ENCODE measurements at places on chromosomes 4 and X. TPM values are rescaled to one million over a fixed set of nuclear protein-coding genes. Genes with fewer than 3 reads are reported as not detected.

The GSX2 gene
- total RNA-seq = not detected

The SPANXD gene
- total RNA-seq = not detected

The SPANXB1 gene
- not detected for total RNA-seq

The PAGE1 gene
- total RNA-seq = not detected

DNA sequence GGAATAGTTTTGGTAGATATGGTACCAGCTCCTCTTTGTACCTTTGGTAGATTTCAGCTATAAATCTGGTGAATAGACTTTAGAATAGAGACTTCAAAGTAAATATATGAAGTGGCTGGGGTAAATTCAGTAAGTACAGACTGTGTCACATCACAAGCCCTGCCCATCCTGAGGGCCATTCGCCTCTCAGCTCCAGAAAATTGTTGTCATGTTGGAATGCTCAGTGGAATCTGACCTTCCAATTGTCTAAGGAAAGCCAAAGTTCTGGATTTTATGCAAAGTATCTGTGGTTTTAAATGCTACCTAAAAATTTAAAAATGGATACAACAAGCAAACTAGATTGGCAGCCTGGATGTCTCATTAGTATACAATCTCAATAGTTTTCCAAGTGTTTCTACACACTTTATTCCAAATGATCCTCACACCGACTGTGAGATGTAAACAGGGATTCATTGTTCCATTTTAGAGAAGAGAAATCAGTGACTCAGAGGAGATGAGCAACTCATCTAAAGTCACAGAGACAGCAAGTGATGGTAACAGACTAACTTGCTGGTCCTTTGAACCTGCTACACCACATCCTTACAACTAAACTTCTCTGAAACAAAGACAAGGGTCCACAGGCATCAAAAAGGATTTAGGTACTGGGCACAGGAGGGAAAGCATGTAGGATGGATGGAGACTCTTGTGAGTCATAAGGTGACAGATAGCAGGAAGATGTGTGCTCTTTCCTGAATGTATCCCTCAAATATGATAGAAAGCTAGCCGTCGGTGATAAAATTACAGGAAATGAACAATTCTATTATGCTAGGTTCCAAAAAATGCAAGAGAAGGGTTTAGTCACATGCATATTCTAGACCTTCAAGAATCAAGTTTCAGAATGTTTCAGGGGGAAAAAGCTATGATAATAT is 127.3 kb downstream of the ATP10D start:
- DNase-seq = no peak

DNA sequence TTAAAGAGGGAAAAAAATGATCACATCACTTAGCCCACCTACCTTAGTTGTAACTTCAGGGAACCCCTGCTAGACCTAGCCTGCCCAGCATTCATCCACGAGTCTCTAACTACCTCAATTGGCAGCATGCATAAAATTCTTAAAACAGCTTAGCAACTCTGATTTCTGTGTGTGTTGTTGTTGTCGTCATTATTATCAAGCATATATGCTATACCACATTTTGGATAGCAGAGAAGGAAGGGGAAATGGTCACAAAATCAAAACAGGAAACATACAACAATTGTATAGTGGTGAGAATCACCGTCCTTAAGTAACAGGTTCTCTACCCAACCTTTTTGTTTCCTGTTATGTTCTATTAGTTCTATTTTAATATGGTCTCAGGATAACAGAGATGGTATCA is 2.7 kb upstream of the ACOT9 start:
- no peak for DNase-seq

DNA sequence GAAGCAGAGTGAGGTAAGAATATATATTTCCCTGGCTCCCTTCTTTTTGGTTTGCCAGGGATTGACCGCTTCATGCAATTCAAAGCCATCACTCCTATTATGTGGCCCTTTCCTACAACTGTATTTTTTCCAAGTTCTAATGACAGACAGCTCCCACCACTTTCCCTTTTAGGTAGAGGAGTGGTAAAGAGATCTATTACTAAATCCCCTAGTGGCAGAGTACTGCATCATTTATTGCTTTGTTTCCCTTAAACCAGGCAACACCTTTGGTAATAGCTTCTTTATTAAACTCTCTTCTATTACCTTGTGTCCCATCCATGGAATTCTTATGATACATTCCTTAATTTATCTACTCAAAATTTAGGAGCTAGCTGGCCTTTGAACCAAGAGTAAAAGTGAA is 90.7 kb downstream of the CNOT6L start:
- DNase-seq = no peak

GRCh38 chr4:87236861-87237260 is 16.4 kb upstream of the KLHL8 start:
- no peak for DNase-seq

- no peak for DNase-seq
Observed at GRCh38 chr4:147822128-147822527, 90.2 kb downstream of the ARHGAP10 start.

GRCh38 chr4:24472514-24473308 is 111.6 kb downstream of the DHX15 start:
- peak; percentile 70 for DNase-seq

DNA sequence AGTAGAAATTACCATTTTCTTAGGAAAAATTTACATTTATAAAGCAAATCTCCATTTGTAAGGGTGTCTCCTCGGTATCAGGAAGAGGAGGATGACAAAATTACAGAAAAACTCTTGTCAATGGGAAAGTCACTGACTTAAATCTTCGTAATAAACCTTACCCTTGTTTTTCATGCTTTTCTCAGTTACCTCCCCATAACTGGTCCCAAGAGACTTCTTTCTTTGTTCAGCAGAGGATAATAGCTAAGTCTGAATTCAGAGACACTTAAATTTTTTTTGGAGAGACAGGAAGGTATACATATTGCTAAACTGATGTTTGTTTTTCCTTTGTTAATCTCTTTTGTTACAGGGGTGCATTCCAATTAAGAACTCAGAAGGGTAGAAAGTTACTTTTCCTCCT is 125.5 kb upstream of the JADE1 start:
- DNase-seq = no peak

DNA sequence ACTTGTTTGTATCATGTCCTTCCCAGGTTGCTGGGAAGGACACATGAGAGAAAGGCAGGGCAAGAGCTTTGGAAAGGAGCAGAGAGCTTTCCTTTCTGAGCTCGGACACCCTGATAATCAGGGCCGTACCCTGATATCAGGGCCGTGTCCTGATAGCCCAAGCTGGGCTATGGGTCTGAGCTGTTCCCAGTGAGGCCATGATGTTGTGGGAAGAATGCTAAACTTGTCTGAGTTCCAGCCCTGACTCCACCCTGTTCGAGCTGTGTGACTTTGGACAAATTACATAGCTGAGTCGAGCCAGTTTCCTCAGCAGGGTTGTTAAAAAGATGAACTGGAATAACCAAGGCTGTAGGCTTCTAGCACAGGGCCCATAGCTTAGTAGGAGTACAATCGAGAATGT is 3.3 kb upstream of the CXCR3 start:
- no peak for DNase-seq

DNA sequence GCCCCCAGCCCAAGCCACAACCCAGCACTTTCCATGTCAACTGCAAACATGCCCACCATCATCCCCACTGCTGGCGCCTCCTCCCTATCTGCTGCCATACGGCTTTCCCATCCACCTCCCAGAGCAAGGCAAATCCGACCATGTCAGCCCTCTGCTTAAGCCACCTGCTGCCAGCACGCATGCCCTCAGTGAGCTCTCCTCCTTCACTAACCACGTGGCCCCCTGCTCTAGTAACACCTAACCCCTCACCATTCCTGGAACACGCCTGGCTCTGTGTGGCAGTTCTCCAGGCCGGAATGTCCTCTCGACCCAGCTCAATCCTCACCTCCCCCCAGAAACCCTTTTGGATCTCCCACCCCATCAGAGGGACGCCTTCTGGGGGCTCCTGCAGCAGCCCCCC is 17.4 kb downstream of the BCAP31 start:
- no peak for DNase-seq

- no peak for DNase-seq
Observed at GRCh38 chr4:2253160-2254084, 8.5 kb downstream of the MXD4 start.

DNA sequence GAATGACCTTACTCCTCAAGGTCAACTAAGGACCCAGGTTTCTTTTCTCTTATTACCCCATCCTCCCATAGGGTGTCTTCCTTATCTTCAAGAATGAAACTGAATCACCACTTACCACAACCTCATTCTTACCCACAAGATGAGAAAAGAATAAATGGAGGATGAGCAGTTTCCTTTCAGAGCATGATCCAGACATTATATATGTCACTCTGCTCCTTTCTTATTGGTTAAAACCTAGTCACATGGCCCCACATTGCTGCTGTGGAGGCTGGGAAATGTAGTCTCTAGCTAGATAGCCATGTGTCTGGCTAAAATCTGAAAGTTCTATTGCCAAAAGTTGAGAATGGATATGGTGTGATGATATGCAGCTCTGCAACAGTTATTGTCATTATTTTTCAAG is 62.4 kb upstream of the RAI2 start:
- no peak for DNase-seq

DNA sequence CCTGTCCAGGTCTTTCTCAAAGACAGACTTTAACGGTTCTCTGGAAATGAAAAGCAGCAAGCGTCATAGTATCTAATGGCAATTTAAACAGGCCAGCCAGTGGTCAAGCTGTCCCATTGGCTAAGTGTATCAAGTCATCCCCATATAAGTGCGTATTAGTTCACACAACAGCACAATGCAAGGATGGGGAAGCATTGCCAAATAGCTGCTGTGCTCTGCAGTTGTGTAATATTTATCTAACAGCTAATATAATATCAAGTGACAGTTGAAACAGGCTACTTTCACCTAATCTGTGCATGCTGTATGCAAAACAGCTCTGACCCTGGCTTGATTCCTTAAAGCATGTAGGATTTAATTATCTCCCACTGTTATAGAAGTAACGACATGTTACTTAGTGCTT is 134.8 kb upstream of the PPARGC1A start:
- DNase-seq = no peak

- DNase-seq = no peak
Observed at GRCh38 chrX:96861218-96861617, 22.5 kb upstream of the RPA4 start.

DNA sequence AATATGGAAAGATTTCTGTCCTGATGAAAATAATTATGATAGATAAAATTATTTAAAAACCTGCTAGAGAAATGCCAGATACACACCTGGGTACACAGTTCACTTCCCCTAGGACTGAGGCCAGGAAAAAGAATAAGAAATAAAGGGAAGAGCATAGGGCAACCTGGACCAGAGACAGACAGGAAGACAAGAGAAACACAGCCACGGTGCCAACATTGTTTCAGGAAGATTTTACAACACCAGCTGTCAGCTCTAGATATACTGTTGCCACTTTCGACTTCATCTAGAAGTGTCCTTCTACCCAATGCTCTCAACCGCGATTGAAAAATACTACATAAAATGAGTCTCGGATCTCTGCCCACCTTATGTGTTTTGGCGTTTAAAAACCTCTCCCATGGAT is 128.5 kb downstream of the MAML3 start:
- DNase-seq = no peak

DNA sequence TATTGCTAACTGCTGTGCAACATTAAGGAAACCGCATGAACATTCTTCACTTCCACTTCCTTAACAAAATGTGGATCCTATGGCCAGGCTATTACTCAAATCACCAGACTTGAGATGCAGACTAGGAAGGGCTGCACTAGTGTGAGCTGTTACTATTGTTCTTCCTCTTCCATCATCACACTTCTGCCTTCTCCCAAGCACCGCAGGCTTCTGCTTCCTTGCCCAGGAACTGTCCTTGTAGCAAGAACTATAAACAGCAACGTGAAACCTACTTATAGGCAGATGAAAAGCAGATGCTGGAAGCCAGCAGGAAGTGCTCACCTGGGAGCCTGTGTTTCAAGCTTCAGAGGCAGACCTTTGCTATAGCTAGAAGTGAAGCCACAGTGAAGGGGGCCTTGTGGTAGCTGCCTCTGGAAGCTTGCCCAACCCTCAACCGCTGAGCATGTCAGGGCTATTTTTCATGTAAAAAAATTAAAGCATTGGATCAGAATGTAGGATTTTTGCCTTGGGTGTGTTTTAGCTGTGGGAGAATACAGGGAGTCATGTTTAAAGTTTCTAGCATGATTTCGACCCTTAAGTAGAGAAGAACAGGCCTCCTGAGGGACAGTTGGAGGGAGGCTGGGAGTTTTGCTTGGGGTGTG is 43.9 kb downstream of the CLNK start:
- DNase-seq = no peak

Data from progenitor cell of endocrine pancreas (in vitro differentiated cells).